ENCODE measurements at places on chromosomes 1 and 21.
A peak's percentile ranks its signal among the peaks of the same experiment; 100 is the strongest.

- peak; percentile 76 for DNase-seq
Observed at GRCh38 chr1:3530926-3531818, 76.7 kb downstream of the ARHGEF16 start.

GRCh38 chr1:46529031-46529630 lies 22.3 kb downstream of the KNCN start:
- DNase-seq, result no peak

- peak; percentile 10 for DNase-seq
Observed at GRCh38 chr1:234544087-234544579, 65.2 kb upstream of the TARBP1 start.

DNA sequence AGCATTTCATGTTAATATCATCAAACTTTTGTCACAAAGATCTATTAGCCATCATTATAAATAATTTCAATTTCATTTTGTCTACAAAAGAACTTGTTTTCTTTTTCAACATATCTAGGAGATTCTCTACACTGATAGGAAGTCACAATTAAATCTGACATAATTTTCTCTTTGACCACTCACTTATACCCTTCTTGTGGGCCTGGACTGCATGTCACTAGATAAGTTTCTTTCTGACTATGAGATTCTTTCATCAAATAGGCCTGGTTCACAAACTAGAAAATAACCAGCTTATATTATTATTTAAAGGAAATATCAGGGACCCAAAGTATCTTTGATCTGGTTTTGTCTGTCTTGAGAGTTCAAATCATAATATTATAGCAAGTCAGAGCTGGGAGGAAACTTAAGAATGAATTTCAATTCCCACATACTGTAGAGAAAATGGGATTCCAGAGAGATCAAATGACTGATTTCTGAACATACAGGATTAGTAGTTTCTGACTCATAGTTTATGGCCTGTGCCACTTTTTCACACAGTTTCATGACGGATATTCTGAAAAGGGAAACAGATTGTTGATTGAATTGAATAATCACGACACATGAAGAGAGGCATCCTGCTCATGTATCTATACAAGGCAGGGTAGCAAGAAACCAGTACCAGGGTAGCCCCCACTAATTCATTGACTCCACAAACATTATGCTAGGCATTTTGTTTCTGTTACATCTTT lies 355.8 kb downstream of the GPATCH2 start:
- DNase-seq, result no peak

- DNase-seq, result no peak
Observed at GRCh38 chr1:206683313-206683712, 1.4 kb upstream of the MAPKAPK2 start.

GRCh38 chr1:6345460-6345859 lies 48.1 kb downstream of the ACOT7 start:
- DNase-seq, result no peak

DNA sequence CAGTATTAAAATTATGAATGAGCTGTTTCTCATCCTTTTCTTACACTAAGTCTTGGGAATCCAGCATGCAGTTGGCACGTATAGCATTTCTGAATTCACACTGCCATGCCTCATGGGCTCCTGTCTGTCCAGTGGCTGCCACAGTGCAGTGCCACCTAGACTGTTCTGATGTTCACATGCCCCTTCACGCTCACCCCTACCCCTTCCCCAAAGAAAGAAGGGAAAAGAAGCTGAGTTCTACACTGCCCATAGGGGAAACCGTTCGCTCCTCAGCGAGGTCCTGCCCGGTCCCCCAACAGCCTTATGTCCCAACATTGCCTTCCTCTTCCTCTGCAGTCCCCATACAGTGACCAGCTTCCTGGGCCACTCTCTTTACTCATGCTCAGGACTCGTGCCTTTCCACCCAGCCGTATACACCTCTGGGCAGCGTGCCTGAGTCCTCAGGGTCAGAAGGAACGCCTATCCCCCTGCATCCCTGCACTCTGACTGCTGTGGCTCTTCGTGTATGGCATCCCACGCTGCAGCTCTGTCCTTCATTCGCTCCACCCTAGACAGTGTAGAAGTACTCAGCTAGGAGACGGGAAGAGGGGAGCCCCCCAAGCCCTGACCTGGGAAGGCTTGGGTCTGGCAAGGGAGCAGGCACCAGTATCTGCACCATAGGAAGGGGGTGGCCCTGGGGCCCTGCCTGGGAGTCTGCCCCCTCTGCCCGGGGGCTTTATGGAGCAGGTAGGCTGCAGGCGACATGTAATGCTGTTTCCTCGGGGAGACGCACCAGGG lies 24.1 kb upstream of the ARF1 start:
- DNase-seq, result no peak

GRCh38 chr1:18727956-18728355 lies 97.3 kb downstream of the PAX7 start:
- DNase-seq, result no peak

DNA sequence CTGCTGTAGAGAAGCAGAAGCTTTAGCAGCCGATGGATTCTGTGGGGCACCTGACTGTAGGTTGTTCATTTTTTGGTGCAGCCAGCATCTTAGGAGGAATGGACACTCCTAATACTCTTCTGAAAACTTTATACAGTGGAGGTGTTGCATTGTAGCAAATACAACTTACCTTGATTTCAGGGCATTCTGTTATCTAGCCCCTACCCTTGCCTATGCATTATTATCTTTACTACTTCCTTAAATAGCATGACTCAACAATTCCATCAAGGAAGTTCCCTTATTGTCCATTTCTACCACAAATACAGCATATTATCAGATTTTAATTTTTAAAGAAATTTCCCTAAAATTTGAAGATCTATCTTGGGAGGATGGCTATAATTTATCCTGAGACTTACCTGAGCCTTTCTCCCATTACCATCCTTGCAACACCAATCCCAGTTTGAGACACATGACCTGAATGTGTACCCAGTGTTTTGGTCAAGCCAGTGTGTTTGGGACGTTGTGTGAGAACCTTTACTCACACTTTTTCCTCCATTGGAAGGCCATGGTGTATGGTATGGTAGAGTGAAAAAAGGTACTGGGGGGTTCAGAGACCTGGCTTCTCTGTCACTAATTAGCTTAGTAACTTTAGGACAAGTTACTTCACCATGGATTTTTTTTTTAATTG lies 9.2 kb downstream of the POU2F1 start:
- no peak for DNase-seq
